ENCODE measurements at places on chromosomes 2 and 18. TPM values are rescaled to one million over a fixed set of nuclear protein-coding genes. Genes with fewer than 3 reads are reported as not detected.

Gene LAMA1
- not detected for total RNA-seq

Gene SH3RF3
- total RNA-seq, result 0.40 TPM

Gene TDRD15
- total RNA-seq, result not detected

Gene RGPD4
- total RNA-seq, result not detected

Gene SUPT7L
- 36.0 TPM for total RNA-seq

Gene BOK
- total RNA-seq, result 0.19 TPM

Gene DNAH7
- not detected for total RNA-seq

Gene MDH1B
- total RNA-seq, result 0.10 TPM

Gene CHRNG
- not detected for total RNA-seq

Gene NGEF
- 0.12 TPM for total RNA-seq

Gene OTX1
- not detected for total RNA-seq

Gene CIB4
- total RNA-seq, result not detected

Gene EVX2
- total RNA-seq, result not detected

Gene CRYBA2
- not detected for total RNA-seq

Gene WDR35
- 3.9 TPM for total RNA-seq

Gene MEP1B
- total RNA-seq, result not detected

Gene ANKRD23
- total RNA-seq, result 15.2 TPM

Gene ALK
- not detected for total RNA-seq

Gene CEBPZOS
- total RNA-seq, result 32.7 TPM

Gene MOGAT1
- total RNA-seq, result not detected

Gene CNRIP1
- total RNA-seq, result not detected

Gene SLC8A1
- 0.20 TPM for total RNA-seq

Gene BMP10
- not detected for total RNA-seq

Gene C2orf80
- total RNA-seq, result not detected

Gene CAMKMT
- 11.0 TPM for total RNA-seq

Gene RESP18
- not detected for total RNA-seq

Gene SERPINB12
- not detected for total RNA-seq

Gene ALPI
- total RNA-seq, result not detected

Gene POTEJ
- total RNA-seq, result not detected

Gene ACSL3
- total RNA-seq, result 49.8 TPM

Gene SMAD7
- total RNA-seq, result 25.4 TPM

Gene MBD5
- total RNA-seq, result 35.0 TPM

Gene SOWAHC
- 0.35 TPM for total RNA-seq

Gene INPP5D
- 121 TPM for total RNA-seq

Gene C2orf74
- 9.9 TPM for total RNA-seq

All from activated naive CD4-positive, alpha-beta T cell treated with anti-CD3 and anti-CD28 coated beads, Interleukin-2, amount 10 ng/mL, durations not matched to agents 5 hours and 36 hours (primary cell).